ENCODE measurements at places on chromosomes 5 and 9. TPM values are rescaled to one million over a fixed set of nuclear protein-coding genes. Genes with fewer than 3 reads are reported as not detected.

CFAP157 gene
- not detected for total RNA-seq

TMED7 gene
- 82.0 TPM for total RNA-seq

MEIKIN gene
- not detected for total RNA-seq

PCDHB16 gene
- 3.6 TPM for total RNA-seq

MELK gene
- not detected for total RNA-seq

SLC4A9 gene
- not detected for total RNA-seq

OLFML2A gene
- total RNA-seq = 60.0 TPM
